ENCODE measurements at places on chromosomes 2 and 18.

DNA sequence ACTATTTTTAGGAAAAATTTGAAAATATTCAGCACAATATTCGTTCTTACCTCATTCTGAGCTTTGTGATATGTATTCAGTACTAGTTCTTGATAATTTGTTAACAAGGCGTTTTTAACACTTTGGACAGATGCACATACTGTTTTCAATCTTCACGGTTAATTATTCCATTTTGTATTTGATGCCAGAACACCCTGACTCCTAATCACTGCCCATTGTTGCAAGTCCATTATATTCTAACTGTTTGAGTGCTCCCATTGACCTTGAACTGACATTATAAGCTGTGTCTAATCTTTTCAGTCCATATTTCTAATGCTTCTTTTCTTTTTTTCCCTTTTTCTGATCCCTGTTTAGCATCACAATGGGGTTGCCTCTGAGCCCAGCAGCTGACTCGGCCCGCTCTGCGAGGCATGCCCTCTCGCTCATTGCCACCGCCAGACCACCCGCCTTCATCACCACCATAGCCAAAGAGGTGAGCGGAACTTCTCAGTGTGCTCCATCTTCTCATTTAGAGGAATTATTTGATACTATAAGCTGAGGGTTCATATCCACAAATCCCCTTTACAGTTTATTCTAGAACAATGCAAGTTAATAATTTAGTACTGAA, 211.3 kb upstream of the BOD1L2 start:
- DNase-seq: no peak

DNA sequence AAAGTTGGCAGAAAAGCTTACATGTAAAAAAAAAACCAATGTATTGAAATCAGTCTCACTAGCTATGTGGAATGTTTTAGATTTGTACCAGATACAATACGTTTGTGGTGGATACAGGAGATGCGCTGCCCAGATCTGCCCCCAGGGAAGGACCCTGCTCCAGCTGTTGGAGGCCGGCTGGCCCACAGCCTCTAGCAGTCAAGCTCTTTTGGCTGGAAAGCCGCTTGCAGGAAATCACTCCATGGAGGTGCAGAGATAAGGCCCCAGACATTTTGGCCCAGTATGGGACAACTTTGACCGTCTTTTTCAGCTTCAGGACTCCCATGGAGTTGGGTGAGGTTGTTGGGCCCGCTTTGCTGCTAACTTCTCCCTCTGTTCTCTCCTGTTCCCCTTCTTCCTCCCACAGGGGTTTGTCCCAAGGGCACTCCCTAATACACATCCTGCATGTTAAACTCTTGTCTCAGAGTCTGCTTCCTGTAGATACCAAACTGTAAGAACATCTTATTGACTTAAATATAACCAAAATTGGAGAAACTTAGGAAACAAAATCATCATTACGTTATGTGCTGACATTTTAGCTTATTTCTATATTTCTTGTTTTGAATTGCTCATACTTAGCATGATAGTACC, 1.7 kb upstream of the QPCT start:
- no peak for DNase-seq

DNA sequence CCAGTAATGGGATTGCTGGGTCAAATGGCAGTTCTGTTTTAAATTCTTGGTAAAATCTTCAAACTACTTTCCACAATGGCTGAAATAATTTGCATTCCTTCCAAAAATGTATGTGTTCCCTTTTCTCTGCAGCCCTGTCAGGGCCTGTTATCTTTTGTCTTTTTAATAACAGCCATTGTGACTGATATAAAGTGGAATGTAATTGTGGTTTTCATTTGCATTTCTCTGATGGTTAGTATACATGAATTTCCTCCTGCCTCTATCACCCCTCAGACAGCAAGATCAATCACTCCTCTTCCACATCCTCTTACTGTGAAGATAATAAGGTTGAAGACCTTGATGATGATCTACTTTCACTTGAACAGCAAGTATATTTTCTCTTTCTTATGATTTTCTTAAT, 304.8 kb upstream of the FSIP2 start:
- DNase-seq: no peak

DNA sequence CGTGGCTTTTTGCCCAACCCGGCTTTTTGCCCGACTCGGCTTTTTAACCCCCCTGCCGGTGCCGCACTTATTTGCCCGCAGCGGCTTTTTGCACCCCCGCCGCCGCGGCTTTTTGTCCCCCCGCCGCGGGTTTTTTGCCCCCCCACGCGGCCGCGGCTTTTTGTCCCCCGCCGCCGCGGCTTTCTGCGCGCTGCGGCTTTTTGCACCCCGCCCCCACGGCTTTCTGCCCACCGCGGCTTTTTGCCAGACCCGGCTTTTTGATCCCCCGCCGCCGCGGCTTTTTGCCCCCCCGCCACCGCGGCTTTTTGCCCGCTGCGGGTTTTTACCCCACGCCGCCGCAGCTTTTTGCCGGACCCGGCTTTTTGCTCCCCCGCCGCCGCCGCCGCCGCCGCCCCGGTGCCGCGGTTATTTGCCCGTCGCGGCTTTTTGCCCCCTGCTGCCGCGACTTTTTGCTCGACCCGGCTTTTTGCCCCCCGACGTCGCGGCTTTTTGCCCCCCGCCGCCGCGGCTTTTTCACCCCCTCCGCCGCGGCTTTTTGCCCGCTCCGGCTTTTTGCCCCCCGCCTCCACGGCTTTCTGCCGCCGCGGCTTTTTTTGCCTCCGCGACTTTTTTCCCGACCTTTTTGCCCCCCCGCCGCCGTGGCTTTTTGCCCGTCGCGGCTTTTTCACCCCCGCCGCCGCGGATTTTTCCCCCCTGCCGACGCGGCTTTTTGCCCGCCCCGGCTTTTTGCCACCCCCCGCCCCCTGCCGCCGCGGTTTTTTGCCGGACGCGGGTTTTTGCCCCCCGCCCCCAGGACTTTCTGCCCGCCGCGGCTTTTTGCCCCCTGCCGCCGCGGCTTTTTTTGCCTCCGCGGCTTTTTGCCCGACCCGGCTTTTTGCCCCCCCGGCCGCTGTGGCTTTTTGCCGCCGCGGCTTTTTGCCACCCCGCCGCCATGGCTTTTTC, 2786.5 kb downstream of the RPIA start:
- peak; percentile 42 for DNase-seq

DNA sequence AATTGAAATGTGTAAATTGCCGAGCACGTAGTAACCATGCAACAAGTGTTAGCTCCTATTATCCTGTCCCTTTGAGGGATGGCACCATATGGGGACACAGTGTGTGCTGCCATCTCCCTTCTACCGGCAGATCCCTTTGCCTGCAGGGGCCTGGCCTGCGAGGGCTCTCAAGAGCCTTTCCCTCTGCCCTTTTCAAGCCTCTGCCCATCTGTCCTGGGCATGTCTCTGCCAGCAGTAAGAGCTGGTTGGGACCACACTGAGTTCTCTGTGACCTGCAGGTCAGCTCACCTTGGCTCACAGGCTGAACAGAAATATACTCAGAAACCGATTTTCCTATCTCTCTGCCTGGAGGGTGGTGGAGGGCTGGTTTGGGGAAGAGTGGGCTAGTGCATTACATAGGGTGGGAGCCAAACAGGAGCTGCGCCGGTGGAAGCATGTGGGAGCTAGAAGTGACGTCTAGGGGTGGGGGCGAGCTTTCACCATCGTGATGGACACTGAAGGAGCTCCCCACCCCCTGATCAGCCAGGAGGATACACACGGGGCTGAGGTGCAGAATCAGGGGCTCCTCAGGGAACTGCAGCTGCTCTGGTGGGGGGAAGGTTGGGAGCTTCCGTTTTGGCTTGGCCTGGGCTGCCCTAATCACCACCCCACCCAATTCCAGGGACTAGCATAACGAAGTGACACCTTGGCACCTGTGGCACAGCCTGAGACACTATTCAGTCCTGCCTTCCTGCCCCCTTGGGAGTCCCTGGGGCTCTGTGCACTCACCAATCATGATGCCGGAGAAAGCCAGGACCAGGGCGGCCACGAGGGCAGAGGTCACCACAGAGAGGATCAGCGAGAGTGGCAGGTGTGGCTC, 109.7 kb downstream of the CLIP4 start:
- DNase-seq: no peak

DNA sequence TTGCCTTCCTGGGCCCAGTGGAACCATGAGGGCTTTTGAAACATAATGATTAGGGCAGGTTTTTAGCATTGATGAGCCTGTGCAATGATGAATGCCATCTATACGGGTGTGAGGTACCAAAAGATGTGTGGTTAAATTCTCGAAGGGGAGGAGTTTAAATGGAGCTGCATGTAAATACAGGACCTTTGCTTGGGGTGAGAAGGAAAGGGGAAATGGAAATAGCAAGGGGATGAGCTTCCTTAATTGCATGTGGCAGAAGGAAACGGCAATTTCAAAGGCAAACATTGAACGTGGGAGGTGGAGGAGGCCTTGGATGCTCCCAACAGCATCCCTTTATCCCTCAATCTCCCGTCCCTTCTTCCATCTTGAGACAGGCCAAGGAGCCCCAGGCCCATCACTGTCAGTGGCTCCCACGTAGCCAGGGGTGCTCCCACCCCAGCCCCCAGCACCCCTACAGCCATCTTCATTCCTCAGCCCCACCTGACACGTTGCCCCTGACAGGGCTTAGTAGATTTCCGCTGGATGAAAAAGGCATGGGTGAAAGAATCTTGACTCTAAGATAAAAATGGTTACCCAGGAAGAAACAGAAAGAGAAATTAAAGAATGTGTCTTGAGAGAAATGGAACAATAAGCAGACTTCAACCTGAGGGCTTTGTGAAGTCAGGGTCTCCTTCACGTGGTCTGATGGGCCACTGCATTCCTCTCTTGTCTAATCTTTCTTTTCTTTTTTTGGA, 32.5 kb downstream of the INPP5D start:
- no peak for DNase-seq

DNA sequence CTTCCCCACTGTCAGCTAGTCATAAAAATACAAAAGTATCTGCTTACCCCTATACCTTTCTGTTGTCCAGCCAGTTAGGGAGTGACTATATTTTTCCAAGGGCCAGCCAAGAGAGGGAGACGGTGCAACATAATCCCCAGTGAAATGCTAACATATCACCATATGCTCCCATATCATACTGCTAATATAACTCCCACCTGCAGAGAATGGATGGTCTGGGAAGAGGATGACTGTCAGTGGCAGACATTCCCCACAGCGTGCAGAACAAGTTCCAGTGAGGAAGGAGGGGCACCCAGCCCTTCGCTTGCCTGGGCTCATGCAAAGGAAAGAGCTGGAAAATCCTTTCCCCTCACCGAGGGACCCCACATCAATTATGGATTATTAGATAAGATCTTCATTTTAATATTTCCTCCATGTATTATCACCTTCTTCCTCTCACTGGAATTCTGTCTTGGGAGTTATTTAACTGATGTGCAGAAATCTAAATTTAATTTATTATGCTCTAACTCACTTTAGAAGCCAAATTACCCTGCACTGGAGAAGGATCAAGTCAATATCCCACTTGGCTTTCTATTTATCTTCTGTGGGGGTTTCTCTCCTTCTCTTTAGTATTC, 135.6 kb downstream of the GALNT14 start:
- DNase-seq: no peak

GRCh38 chr2:177075254-177075653, 137.3 kb upstream of the HNRNPA3 start:
- DNase-seq: no peak

DNA sequence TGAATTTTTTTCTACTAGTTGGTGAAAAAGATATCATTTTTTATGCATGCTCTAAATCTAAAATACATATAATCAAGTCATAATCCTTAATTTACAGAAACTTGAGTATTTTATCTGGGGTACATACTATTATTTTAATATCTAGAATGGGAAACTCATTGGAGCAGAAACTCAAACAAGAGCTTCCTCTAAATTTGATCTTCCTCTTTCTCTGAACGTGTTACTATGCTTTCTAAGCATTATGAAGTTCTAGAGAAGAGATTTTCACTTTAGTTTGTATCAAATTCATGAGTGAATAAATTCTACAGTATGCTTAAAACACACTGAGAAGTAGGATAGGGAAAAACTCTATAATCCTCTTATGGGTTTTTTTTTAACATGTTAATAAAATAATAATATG, 20.6 kb upstream of the SLC38A11 start:
- no peak for DNase-seq

DNA sequence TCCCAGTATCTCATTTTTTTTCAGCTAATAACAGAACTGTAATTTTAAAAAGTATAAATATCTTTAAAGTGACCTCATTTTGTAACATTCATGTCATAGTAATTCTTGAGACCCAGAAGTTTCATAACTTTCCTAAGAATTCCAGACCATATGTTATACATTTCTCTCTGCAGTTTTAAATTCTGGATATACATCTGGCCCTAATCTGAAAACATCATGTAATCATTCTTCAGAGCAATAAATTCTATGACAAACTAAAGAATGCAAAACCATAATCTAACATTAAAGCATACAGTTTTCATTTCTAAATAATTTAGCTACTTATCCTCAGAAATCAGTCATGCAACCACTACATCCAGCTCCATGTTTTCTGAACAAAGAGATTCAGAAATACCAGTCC, 198.3 kb upstream of the SLC35G4 start:
- no peak for DNase-seq

GRCh38 chr2:222978850-222979249, 73.1 kb upstream of the KCNE4 start:
- DNase-seq: no peak

- no peak for DNase-seq
These were observed 50.4 kb upstream of the CNGA3 start for GRCh38 chr2:98295721-98296414.

DNA sequence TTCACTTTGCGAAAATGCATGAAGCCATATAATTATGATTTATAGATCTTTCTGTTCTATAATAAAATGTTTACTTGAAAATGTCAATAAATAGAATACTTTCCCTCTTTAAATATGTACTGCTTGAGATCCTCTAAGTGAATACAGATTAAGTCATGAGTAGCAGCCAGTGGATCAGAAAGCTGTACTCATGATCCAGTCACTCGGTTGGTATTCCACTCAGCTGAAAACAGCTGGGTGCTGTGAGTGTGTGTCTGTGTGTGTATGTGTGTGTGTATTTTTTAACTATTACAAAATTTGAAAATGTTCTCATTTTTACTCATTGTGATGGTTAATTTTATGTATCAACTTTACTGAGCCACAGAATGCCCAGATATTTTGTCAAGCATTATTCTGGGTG, 141.6 kb upstream of the CYP26B1 start:
- no peak for DNase-seq

- DNase-seq: no peak
These were observed 649.3 kb upstream of the SOX11 start for GRCh38 chr2:5042666-5043440.

DNA sequence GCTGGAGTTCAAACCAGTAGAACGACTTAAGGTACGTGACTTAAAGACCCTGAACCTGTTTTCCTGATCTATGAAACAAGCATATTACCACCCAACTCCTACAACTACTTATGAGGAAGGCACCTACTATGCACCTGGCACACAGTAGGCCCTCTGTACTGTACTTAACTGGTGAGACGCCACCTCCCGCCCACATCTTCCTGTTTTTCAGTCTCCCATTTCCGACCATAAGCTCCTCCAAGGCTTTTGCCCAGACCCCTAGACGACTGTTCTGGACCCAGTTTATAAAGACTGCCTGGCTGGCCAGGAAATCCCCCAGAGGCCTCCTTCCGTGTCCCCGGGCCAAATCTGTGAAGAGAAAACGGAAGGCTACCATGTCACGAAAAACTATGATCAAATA, 1.5 kb downstream of the GALNT14 start:
- no peak for DNase-seq

- DNase-seq: no peak
These were observed 45.0 kb downstream of the WDR75 start for GRCh38 chr2:189486237-189486770.
